ENCODE measurements at places on chromosomes 5 and 9.

DNA sequence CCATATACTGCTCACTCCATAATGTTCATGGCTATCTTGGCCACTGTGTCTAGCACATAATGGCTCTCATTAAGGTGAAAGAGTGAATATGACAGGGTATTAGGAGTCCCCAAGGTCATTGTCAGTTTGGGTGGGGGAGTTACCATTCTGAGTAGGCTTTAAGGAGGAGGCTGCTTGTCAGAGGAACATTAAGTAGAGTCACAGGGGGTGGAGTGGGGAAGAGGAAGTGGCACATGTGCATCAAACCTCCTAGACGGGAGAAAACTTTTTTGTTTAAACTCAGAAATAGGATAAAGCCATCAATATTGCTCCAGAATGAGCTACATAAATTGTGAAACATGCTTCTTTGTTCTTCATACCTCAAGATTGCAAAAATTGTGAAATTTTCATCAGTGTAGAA lies 45.5 kb downstream of the DAB2IP start:
- peak; percentile 11 for DNase-seq

DNA sequence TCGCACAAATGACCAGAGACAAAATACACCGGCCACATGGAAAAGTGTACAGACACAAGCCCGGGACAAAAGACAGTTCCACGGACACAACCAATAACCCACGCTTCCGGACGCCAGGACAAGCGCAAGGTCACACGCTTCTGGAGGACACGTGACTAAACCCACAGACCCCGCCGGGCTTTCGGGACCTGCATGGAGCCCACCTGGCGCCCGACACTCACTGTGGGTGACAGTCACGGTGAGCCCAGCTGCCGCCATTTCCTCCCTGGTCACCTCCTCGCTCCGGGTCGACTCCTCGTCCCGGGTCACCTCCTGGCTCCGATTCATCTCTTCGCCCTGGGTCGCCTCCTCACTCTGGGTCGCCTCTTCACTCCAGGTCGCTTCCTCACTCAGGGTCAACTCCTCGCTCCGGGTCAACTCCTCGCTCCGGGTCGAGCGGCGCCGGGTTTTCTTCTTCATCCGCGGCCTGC lies 470 bp downstream of the BAG1 start:
- peak; percentile 27 for DNase-seq

DNA sequence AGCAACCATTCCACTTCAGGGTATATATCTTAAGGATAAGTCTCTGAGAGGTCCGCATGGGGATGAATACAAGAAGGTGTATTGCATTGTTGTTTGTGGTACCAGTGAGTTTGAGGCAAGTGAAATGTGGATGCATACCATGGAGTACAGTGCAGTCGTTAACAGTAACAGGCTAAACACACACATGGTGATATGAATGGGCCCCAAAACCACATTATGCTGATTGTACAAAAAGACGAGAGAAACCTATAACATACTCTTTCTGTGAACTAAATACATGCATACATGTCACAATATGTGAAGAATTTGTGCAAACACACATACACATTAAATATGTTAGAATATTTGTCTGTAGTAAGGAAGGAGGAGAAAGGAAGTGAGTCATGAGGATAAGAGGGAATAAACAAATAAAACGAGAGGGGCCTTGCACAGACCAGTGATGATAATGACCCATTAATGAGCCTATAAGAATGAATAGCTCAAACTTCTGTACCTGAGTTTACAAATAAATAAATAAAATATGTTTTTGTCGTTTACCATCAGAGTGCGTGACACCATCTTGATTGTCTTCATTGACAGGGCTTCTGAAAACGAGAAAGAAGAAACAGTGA lies 66.5 kb upstream of the RICTOR start:
- DNase-seq: no peak

GRCh38 chr9:127524373-127524772 lies 73.1 kb downstream of the LRSAM1 start:
- no peak for DNase-seq

DNA sequence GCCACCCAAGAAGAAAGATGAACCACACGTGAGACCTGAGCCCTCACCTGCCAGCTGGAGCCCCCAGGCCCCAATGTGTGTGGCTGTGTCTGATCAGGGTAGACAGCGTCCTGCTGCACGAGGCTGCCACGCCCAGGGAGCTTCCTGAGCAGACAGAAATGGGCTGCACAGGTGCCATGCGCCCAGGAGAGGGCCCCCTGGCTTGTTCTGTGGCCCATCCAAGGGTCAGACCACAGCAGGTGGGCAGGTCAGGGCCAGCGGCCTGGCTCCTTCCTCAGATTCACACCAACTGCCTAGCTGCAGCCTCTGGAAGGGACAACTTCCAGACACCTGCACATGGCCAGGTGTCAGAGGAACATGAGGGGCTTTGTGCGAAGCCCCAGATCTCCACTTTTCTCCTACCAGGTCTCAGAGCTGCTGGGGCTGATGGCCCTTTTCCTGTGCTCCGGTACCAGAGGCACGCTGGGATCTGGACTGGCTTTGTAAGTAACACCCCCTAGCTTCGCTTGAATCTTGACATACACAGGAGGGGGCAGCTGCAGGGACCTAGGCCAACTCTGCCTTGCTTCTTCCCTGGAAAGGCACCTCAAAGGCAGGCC lies 10.8 kb downstream of the SARDH start:
- no peak for DNase-seq

- DNase-seq: peak; percentile 68
These were observed 530 bp downstream of the RAPGEF1 start for GRCh38 chr9:131739133-131739958.

DNA sequence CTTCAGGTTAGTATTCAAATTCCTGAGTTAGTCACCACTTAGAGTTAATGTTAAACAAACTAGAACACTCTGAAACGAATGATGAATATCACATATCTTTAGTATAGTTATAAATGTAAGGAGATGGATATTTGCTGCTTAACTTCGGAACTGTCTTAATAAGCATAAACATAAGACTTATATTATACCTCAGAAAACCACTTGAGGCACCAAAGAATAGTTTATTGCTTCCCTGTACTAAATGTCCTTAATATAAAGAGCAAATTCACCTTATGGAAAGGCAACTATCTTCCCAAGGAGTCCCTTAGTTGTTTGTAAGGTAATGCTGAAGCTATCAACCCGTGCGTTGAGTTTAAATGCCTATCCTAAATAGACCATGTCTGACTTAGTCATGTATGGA lies 300.0 kb upstream of the ADAMTSL1 start:
- no peak for DNase-seq

DNA sequence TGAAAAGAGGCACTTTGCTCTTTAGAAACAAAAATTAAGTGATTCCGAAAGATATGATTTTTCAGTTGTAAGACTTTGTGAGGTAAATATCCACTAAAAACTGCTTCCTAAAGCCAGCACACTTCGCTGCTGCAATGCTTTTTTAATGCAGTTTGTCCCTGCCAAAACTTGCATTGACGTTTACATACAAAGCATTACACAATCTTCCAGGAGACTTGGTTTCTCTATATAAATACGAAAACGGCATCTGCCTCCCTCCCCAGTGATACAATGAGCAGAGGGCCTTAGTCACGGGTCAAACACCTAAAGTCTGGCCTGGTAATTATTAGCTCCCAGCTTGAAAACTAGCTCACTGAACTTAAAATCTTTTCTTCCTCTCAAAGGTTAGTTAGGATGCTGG lies 170.7 kb downstream of the TSSK1B start:
- no peak for DNase-seq

All from inflammatory macrophage treated with lipopolysaccharide for 1 hour (primary cell).